Left ventricle myocardium superior (tissue), 1 donor: ENCODE measurements at places on chromosomes 4 and X.

DNA sequence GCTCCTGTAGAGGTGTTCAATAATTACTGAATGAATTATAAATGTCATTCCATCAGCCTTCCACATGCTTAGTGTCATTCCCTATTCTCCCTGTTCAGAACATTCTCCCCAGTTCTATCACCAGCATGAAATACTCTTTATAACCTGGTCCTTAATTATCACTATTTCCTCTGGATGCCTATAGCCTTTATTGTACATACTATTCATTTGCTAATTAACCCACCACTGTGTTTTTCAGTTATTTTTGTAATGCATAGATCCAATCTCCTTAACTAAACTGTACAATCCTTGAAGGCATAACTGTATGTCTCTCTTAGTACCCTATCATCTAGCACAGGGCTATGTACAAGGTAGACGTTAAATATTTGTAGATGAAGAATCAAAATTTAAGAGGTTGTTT lies 1.2 kb downstream of the ABCB7 start:
- DNase-seq: no peak

GRCh38 chr4:105679186-105679585 lies 29.3 kb downstream of the INTS12 start:
- no peak for DNase-seq

DNA sequence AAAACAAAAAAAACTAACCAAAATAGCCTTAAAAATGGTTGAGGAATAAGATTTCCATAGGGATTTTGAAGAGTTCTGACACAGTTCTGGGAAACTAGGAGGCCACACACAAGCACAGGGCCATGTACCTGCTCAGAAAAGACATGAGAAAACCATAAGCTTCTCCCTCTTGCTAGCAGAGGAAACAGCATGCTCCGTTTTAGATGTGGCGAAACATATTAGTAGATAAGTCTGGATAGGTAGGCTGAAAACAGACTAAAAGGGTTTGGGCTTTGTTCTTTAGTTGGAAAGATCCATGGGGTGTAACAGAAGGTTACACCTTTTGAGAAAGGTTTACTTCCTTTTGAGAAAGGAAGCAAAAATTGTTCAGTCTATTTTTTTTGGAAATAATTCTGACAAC lies 10.9 kb downstream of the VSIG4 start:
- DNase-seq: no peak

GRCh38 chr4:6087669-6088341 lies 69.6 kb upstream of the C4orf50 start:
- no peak for DNase-seq

GRCh38 chrX:2243913-2244460 lies 256.8 kb downstream of the DHRSX start:
- no peak for DNase-seq

- DNase-seq: peak; percentile 25
Observed at GRCh38 chrX:47112316-47112954, 32.1 kb downstream of the NDUFB11 start.

GRCh38 chrX:52995987-52996331 lies 37.6 kb upstream of the FAM156A start:
- DNase-seq: no peak

DNA sequence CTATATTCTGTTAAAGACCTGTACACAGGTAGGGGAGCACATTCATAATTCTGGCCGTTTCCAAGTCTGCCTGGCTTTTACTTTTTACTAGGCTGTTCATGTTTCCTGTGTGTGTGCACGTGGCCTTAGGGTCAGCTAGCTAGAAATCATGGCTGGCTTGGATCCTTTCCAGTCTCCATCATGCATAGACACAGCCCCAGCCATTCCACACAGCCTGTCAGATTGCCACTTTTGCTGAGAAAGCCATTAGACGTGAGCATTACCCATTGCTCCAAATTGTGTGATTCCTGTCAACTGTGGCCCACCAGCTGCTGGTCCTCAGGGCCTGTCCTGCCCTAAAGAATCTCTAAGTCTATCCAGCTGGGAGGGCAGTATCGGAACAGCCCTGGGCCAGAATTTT lies 11.4 kb upstream of the SORCS2 start:
- no peak for DNase-seq

DNA sequence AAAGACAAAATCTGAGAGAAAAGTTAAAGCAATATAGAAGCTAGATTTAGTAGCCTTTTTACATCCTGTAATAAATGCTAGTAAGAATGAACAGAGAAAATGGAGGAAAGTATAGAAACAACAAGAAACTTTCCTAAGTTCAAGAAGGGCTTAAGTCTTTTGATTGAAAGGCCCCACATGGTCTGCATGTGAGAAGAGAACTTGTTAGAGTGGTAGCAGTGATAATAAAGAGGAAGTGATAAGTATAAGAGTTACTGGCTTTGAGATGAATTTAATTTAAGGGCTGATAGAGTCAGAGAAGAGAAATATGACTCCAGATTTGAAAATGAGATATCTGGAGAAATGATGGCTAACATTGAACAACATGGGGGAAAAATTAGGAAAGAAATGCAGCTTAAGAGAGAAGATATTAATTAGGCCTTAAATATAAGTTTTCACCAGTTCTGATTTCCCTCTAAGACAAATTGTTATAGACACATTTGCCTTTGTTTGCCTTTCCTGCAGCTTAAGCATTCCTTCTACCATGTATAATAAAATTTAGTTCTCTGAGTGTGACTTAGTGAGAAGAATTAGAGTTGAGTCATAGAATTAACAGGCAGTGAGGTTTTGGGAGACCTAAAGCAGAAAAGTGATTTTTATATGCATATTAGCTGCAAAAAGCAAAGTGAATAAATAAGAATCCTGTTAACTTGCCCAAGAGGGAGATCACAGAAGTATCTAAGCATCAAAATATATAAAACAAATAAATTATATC lies 18.4 kb downstream of the ZFX start:
- no peak for DNase-seq

DNA sequence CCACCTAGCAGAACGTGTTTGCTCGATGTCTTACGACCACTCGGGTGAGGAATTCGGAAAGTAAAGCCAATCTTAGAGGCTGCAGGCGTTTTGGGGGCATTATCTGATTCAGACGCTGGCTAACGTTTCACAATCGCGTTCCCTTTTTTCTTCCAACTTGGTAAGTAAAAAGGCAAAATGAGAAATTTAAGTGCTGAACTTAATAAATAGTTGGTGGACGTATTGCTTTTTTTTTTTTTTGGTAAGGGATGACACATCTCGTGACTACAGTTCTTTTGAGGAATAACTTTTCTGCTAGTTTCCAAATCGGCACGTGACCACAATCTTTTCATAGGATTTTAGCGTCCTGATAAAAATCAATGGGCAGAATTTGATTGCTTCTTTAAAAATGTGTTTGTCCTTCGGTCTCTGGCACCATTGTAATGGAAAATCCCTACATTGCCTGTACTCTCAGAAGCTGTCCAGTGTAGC lies 848 bp downstream of the RAB9A start:
- no peak for DNase-seq

GRCh38 chr4:55051532-55051931 lies 73.9 kb downstream of the KDR start:
- no peak for DNase-seq

DNA sequence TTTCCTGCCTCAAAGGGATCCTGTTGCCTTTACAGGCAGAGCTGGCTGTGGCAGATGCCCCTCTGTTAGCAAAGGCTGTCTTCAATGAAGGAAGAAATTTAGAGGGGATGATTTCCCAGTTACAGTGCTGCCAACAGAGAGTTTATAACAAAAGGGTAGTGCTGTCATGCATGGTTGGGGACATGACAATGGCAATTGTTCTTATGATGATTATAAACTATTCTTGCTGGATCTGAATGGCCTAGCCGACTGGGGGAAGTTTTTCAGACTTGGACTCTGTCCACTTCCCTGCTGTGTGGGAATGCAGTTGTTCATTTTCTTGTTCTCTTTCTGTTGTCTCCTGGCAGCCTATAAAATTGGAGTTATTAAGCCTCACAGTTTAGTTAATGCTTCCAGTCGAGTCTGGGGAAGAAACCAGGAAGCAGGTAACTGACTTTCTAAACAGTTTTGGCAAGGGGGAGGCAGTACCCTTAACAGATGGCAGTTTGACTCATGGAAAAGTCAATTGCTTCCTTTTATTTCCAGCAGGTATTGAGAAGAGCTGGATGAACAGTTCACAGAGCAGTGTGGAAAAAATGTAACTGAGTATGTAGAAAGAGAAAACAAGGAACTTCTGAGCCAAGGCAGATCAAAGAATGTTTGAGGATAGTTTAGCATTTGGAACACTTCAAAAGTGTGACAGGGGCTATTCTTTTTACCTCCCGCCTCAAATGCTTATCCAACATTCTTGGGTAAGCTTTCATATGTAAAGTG lies 582.6 kb downstream of the RAPGEF2 start:
- no peak for DNase-seq

- DNase-seq: peak; percentile 44
Observed at GRCh38 chr4:153564630-153565525, 98.7 kb downstream of the TMEM131L start.

GRCh38 chrX:3576886-3577501 lies 136.5 kb downstream of the PRKX start:
- DNase-seq: no peak

- DNase-seq: peak; percentile 22
Observed at GRCh38 chrX:7330971-7331746, 183.2 kb upstream of the PUDP start.

- no peak for DNase-seq
Observed at GRCh38 chr4:167339781-167340180, 105.5 kb upstream of the SPOCK3 start.

DNA sequence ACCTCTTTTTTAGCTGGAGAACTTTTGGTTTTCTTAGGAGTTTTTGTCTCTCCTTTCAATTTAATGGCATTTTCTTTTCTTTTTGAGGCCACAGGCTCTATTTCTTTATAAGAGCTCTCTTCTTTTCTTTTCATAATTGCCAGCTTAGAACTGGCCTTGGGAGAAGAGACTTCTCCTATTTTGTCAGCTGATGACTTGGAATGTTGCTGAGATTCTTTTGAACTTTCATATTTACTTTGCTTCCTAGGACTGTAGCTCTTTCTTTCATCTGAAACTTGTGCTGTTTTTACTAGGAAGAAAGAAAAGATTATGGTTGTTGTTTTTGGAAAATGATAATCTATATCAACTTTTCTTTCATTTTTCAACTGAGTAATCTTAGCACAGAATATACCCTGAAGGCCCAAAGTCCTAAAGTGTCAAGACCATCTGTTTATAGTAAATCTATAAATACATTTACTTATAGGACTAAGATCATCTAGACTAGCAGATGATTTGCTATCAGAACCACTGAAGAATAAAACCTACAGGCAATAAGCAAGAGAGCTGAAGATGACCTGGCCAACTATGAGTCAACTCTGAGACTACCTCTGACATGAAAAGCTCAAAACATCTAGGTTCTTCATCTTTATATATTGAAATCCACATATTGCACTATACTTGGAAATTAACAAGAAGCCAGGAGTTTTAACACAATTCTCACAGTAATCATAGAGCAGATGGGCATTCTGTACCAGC lies 45.6 kb downstream of the RFC1 start:
- no peak for DNase-seq

DNA sequence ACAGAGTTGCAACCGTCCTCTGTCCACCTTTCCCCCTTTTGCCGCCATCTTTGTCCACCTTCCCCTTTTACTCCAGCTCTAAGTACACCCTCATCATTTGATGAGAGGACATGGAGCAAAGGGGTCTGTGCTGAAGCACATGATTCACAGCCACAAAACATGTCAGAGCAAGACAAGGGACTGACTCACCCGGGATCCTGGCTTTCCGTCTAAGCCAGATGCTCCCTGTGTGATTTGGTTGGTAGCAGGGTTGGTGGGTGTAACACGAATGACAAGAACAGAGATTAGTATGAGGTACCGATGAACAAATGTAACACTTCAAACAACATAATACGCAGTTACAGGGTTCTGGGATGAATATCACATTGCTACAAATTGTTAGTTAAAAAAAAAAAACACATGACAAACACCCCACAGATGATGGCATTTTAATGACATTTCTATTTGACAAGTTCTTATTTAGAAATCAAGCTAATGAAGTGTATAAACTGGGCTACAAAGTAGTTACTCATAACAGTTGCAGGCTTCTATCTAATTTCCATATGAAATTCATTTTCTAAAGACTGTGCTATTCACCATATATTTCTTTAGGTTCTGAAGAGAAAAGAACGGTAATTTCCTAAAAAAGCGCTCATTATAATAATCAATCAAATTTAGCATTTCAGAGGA lies 71.4 kb upstream of the ETNPPL start:
- no peak for DNase-seq

DNA sequence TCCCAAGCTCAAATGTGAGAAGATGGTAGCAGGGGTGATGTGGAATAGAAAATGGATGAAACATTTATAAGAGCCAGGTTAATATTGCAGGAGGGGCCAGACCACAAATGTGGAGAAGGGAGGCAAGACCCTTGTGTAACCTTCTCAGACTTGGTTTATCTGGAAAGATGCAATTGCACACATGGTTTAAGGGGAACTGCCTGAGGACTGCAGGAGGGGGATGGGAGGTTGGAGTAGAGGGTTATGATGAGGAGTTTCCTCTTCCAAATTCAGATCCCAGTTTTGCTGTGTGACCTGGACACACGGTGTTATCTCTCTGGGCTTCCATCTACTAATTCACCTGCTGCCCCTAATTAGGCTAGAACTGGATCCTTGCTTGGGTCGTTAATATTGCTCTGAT lies 46.1 kb downstream of the RAB40AL start:
- no peak for DNase-seq

GRCh38 chr4:7103607-7104365 lies 35.9 kb upstream of the GRPEL1 start:
- peak; percentile 84 for DNase-seq

GRCh38 chrX:84876876-84877275 lies 126.8 kb upstream of the APOOL start:
- no peak for DNase-seq

DNA sequence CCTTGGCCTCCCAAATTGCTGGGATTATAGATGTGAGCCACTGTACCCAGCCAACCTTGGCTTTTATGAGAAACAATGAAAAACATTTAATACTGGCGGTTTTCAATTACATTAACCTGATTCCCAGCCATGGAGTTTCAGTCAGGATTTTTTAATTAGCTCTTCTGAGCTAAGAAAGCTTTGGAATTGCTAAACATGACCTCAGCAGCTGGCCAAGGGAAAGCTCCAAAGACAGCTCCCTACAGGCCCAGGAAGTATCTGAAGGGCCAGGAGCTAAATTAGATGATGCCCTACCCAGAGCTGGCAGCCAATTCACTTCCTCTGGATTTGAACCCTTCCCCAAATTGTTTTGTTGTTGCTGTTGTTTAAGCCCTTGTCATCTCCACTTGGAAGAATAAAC lies 26.5 kb upstream of the FUNDC1 start:
- no peak for DNase-seq

DNA sequence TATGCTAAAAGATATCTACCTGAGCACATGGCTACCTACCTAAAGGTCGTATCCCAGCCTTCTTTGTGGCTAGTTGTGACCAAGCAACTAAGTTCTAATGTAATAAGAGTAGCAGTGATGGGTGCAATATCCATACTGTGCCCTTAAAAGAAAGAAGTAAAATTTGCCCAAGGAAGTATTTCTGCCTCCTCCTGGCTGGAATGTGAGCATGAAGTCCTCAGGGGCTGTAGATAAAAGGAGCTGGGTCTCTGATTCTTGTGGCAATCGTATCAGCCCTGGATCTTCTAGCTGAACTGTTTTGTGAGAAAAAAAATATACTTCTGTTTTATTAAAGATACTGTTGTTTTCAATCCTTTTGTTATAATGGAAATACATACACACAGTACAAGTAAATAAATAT lies 217.4 kb downstream of the GPAT3 start:
- no peak for DNase-seq
